ENCODE measurements at places on chromosomes 2 and 18.

GRCh38 chr18:10374636-10375293, 79.7 kb upstream of the APCDD1 start:
- no peak for DNase-seq

DNA sequence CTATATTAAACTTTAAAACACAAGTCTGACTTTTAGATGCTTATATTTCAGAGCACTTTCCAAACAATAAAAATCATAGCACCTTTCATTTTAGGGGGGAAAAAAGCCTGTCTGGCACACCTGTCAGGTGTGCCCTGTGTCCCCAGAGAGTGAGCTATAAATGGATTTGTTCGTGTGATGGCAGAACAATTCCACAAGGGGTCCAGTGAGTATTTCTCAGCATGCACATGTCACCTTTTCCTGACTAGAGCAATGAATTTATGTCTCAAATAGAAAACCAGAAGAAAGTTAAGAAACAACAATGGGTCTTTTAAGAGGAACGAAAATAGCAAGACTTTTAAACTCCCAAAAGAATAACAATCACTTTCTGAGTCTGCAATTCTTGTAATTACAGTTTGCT, 55.9 kb downstream of the ACVR1C start:
- no peak for DNase-seq

GRCh38 chr2:173079973-173080860, 4.6 kb downstream of the MAP3K20 start:
- no peak for DNase-seq

GRCh38 chr2:88885679-88886416, 194.4 kb downstream of the RPIA start:
- no peak for DNase-seq

DNA sequence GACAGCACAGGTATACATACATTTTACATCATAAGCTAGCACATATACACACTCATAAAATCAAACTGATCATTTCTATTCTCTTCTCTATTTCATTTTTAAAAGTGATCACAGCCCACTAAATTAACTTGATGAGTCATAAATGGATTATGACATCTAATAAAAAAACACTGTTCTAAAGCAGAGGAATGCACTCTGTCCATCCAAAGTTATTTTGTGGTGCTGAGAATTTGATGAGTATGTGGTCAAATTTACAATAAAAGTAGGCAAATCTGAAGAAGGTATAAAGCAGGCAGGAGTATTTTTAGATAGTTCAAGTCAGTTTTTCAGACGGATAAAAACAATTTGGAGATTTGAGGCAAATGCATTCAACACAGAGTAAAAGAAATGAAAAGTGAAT, 104.4 kb downstream of the NOL4 start:
- DNase-seq, result no peak

DNA sequence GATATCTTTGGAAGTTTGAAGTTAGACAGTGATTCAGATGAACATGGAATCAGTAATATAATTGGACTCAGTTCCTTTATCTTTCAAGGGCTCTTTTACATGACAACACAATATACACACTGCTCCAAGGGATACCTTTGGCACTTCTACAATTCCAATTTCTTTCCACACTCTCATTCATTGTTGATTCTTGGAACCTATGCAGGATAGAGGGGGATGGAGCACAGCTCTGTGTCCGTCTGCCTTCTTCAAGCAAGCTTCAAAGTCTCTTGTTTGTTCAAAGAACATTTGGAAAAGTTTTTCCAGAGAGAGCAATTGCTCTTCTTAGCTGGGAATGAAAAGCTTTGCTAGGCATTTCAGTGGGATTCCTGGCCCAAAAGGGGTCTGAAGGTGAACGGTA, 276.2 kb upstream of the ZEB2 start:
- no peak for DNase-seq

GRCh38 chr2:85468704-85469349, 50.3 kb downstream of the SH2D6 start:
- no peak for DNase-seq

DNA sequence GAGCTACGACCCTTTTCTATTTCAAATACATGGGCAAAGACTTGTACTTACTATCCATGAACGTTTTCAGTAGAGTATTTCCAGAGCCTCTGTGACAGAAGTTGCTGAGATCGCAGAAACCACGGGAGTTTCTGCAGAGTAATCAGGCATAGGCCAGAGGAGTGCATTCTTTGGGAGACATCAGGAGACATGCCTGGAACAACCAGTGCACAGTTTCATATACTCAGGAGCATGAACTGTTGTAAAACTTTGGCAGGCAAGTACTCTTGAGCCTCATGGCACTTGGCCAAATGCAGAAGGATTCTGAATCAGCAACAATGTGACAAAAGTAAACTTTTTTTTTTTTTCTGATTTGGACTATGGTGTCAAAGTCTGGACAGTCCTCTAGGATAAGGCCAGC, 307.1 kb downstream of the GRB14 start:
- no peak for DNase-seq

- DNase-seq, result no peak
These were observed 74.3 kb downstream of the BIN1 start for GRCh38 chr2:127032621-127033020.

GRCh38 chr2:71682341-71682740, 229.0 kb downstream of the DYSF start:
- no peak for DNase-seq

GRCh38 chr2:70340761-70341476, 39.1 kb upstream of the FAM136A start:
- DNase-seq, result no peak

DNA sequence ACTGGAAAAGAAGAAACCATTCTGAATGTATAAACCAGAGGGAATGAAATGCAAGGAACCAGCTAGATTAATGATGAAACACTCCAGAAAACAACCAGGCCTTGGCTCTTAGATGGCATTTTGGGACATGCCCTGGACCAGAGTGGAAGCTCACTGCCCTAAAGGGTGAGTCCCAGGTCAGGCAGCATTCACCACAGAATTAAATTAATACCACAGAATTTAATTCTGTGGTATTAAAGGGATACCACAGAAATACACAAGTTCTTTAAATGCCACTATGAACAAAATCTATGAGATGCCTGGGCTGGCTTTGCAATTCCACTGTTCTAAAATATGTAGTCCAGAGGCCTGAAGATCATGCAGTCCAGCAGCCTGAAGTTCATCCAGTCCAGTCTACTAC, 122.3 kb upstream of the KYNU start:
- DNase-seq, result no peak

- no peak for DNase-seq
These were observed 26.0 kb downstream of the MAP3K20 start for GRCh38 chr2:173101687-173102086.

DNA sequence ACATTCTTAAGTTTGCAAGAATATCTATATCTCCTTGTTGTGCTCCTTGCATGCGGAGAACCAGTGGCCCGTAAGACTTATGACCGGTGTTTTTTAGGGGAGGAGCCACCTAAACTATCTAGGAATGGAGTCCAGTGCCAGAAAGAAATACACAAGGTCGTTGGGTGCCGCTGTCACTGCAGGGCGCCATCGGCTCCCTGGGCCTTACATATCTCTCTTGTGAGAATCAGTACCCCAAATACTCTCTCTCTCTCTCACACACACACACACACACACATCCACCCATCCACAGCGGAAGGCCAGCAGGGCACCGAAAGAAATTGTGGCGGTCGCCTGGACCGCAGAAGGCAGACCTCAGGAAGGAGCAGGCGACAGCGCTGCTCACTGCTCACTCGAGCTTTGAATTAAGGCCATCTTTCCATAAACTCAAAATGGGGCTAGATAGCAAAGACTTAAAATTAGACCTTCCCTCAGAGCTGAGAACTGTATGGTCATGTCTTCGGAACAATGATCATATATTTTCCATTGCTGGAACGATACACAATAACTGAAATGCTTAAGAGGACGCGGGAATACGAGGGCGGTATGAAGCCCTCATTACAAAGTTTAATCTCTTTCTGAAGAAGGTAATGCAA, 10.4 kb downstream of the NR4A2 start:
- DNase-seq, result no peak

DNA sequence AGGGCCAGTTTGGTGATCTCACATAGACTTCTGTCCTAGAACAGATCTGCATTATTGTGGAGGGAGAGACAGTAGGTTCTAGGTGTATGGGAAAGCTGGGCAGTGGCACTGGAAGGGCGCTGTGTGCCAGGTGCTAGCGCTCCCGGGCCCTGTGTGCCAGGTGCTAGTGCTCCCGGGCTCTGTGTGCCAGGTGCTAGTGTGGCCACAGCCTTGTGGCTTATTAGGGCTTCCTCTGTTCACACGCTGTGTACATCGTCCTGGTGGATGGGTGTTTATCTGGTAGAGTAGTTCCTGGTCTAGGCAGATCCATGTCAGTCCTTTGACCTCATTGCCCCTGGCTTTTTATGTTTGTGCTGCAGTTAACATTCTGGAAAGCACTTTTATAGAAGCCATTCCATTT, 263.4 kb downstream of the AGAP1 start:
- no peak for DNase-seq

GRCh38 chr2:227827143-227827542, 13.5 kb downstream of the CCL20 start:
- DNase-seq, result no peak

- no peak for DNase-seq
These were observed 35.6 kb downstream of the GDF7 start for GRCh38 chr2:20702563-20702962.

DNA sequence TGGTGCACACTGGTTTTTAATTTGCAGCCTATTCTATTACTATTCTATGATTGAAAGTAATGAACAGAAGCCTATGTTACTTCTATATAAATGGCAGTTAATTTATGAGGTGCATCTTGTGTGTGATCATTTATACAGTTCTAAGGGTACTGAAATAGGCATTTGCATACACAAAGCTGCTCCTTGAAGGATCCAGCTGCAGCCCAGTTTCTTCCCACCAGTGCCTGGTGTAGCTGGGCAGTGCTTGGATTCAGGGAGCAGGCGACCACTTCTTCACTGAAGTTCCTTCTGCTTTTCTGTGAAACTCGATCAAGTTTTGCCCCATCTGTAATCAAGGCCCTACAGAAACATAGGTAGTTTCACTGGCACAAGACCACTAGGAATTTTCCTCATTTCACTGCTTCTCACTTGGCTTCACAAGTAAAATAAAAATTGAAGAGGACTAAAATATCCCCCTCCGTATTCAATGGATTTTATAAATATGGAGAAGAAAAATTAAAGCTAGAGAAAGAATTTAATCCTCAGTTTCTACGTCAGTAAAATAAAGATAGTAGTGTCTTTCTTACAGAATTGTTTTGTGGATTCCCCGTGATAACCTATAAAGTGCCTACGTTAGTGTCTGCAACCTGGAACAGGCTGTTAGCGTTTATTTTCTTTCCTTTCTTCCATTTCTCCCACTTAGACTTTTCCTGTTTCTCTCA, 1.7 kb upstream of the LPIN2 start:
- no peak for DNase-seq

GRCh38 chr18:5389356-5389755, 93.8 kb upstream of the ZBTB14 start:
- no peak for DNase-seq

GRCh38 chr2:207274530-207275189, 108.9 kb upstream of the KLF7 start:
- no peak for DNase-seq

DNA sequence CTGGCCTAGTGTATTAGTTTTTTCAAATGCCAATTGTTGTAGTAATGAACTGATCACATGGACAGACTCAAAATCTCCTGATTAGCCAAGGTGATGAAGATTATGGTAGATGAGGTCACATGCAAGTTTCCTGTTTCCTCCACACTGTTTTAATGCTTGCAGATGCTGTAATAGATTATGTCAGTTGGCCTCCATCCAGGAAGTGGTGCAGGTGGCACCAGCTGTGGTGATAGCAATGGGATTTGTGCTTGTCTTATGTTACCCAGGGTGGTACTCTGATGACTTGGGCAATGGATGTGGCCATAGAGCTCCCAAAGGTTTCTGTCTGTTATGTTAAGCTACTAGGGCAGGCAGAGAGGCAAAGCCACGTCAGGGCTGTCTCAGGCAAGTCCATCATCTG, 332.9 kb upstream of the DDX18 start:
- DNase-seq, result no peak

DNA sequence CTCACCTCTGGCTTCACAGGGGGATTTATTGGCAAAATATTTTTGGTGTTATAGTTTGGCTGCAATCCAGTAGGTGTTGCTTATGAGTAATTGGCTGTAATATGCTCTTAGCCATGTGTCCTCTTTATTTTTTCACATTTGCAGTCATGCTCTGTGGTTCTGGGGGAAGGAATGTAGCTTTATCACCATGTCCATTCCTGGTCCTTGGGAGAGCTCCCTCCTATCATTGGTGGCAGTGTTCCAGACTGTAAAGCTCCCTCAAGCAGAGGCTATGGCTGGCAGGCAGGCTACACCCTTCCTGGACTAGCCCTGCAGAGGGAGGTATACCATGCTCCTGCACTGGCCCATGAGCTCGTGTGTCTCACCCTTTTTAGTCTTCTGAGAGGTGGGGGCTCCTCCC, 120.0 kb upstream of the FSIP2 start:
- DNase-seq, result no peak

DNA sequence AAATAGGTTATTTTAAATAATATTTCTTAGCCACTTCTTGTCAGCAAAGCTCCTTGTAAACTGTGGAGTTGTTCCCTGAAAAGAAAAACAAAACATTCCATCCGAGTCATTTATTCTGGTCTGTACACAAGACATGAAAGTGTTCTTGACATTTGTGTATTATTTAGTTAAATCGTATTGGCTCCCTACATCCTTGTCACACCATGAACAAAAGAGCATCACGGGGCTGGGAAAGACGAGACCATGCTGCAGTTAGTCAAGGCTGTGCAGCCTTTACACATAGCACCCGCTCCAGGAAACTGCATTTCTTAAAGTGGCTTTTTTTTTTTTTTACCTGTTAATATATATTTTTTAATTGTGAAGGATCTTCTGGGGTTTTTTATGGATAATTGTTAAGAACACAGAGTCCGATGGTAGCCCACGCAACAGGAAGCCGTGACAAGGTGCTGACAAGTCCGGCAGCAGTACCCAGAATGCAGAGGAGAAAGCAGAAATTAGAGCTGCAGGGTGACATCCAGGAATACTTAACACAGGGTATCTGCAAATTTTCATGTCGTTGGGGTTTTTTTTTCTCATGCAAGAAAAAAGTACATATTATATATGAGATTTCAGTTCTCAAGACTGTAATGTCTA, 588.4 kb downstream of the ARHGAP15 start:
- no peak for DNase-seq

GRCh38 chr18:13372531-13372951, 154.0 kb downstream of the LDLRAD4 start:
- no peak for DNase-seq

DNA sequence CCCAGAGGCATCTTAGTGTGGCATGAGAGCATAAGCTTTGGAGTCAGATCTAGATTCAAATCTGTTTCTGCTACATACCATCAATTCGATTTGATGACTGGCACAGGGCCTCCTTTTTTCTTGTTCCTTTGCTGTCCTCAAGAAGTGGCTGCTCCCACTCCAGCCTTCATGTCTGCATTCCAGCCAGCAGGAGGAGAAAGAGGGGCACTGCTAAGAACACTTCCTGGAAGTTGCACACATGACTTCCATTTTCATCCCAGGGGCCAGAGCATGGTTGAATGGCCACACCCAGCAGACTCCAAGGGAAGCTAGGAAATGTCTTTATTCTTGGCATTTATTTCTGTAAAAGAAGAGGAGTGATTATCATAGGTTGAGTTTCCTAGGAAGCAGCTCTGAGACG, 50.4 kb downstream of the EML6 start:
- no peak for DNase-seq
